CD4-positive, alpha-beta T cell treated with Interferon alpha-2 for 1 hour (primary cell): ENCODE measurements at places on chromosomes 6 and 20.
A peak's percentile ranks its signal among the peaks of the same experiment; 100 is the strongest.

DNA sequence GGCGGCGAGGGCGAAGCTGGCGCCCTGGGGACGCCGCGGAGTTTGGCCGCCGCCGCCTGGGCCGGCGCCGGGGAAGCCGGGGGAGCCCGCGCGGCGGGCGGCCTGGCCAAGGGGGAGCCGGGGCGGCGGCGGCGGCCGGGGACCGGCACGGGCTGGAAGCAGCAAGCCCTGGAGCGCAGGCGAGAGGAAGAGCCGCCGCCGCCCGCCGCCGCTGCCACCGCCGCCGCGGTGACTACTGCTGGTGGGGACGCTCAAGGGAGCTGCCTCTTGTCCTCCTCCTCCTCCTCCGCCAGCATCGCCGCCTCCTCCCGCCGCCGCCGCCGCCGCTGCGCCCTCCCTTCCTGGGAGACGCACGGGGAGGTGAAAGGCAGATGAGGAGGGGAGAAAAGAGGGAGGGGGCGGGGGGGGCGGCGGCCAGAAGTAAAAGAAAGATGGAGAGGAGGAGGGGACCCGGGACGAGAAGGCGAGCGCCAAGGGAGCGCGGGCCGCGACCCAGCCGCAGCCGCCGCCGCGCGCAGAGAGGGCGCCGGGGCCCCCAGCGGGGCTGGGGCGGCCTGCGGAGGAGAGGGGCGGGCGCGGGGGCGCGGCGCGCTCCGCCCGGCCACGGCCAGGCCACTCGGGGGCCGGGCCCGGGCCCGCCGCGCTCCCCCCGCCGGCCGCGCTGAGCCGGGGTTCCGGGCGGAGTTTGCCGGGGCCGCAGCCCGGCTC is 846 bp downstream of the PDE10A start:
- no peak for DNase-seq

DNA sequence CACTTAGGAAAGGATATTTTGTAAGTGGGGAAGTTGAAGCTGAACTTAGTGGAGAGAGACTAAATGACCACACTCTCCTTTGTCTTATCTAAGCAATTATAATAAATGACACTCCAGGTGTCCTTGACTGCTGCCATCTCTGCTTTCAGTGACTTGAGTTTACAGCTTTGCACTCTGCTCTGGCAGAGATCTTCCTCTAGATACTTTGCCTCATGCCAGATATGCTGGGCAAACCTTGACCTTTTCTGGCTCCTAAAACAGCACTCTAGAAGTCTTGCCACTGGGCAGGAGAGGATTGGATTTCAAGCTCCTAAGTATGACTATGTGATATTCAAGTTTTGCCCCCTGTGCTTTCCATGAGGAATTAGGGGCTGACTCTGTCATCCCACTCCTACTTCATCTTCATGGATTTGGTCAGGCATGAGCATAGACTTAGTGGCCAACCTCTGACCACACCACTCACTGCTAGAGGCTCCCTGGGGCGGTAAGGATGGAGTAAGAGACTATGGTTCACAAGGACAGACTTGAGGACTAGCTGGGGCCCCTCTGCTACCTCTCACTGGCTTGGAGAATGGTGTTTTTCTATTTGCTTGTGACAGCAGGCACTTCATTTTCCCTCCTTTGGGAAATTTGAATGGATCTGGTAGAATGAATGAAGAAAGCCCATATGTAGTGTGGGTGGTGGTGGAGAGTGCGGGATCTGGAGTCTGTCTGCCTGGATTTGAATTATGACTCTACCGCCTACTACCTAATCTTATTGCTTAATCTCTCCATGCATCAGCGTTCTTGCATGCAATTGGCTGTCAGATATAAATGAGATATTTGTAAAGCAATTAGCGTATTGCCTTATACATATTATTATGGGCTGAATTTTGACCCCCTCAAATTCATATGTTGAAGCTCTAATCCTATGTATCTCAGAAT is 191.4 kb downstream of the REV3L start:
- DNase-seq: no peak

GRCh38 chr6:44304282-44305199 is 8.6 kb downstream of the AARS2 start:
- peak; percentile 38 for DNase-seq

DNA sequence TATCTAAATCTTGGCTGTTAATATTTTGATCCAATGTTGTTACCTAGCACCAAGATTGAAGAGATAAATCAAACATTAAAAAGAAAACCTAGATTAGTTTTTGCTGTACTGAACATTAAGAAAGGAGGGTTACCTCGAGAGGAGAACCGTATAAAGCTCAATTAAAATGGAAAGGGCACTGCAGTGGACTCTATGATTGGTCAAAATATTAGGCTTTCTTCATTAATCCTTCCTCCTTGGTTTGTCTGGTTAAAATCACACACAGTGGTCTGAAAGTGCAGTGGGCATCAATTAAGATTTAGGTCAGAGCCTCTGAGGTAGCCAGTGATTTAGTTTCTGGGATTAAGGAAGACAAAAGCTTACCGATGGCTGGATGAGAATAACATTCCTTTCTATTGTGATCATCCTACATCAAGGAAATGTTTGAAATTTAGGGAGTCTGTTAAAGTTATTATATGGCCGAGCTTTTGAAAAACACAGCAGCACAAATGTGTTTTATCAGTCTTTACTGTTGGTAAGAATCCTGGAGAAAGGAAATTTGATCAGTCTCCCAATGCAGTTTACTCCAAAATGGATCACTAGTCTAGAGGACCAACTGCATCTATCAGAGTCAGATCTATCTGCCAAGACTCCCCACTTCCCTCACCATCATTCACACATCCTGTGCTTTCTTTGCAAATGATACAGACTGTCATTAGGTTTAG is 134.6 kb upstream of the NEDD9 start:
- peak; percentile 32 for DNase-seq

GRCh38 chr6:14596410-14596809 is 478.8 kb downstream of the CD83 start:
- DNase-seq: peak; percentile 53

DNA sequence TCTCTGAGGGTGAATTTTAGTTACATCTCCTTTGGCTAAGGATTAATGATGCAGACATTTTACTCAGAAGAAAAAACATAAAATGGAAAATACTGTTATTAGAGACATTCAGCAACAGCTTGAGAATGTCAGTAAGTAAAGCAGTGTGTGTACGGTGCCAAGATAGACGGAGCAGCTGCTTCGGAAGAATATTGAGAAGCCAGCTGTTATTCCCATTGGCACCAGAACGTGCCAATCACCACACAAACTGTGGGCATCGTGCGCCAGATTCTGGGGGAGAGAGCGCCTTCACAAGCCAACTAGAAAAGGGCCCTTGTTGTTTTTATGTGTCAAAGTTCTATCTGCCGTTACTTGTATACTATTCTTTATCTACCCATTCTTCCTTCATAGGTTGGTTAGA is 163.4 kb downstream of the MTFR2 start:
- DNase-seq: no peak

- no peak for DNase-seq
These were observed 458.4 kb downstream of the TBC1D32 start for GRCh38 chr6:120875900-120876299.
